Effector memory CD4-positive, alpha-beta T cell (primary cell): ENCODE measurements at places on chromosomes 11 and 22.

DNA sequence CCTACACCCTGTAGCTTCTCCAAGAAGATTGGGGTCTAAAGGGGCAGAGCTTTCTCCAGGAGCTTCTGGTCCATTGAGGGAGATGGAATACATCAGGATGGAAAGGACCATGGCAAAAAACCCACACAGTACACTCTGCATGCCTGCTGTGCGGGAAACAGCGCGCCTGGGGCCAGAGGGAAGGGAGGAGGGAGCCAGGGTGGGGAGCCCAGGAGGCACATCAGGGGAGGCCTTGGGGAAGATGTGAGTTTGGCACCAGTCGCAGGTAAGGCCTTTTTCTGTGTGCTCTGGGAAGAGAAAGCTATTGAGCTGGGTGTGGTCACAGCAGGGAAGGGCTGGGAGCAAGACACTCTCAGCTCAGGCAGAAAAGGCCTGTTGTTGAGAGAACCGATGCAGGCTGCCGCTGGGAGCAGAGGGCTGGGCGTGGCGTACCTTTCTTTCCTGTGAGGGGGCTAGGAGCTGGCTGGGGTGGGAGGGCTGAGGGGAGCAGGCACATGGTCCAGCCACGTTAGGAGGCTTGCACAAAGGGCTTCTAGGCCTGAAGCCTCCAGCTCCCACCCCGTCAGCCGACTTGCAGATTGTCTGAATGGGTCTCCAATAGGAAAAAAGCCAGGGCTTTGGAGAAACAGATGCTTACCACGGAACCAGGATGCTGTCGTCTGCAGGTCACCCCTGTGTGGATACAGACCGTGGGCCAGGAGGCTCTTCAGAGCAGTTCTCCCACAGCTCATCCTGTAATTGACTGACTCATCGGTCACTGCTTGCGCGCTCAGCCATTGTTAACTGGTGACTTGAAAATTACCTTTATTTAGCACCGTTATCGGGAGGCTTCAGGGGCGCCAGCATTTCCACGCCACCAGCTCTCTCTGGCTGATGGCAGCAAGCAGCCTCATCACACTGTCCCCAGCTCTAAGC is 237.3 kb downstream of the ST3GAL4 start:
- H3K27ac ChIP-seq, result no peak overlapping the region
- DNase-seq, result no peak
- H3K4me1 ChIP-seq, result no peaks in the 10 kb centered on the region
- H3K36me3 ChIP-seq, result no peaks in the 10 kb centered on the region
- no peaks in the 10 kb centered on the region for H3K27me3 ChIP-seq
- H3K4me3 ChIP-seq, result no peak overlapping the region

DNA sequence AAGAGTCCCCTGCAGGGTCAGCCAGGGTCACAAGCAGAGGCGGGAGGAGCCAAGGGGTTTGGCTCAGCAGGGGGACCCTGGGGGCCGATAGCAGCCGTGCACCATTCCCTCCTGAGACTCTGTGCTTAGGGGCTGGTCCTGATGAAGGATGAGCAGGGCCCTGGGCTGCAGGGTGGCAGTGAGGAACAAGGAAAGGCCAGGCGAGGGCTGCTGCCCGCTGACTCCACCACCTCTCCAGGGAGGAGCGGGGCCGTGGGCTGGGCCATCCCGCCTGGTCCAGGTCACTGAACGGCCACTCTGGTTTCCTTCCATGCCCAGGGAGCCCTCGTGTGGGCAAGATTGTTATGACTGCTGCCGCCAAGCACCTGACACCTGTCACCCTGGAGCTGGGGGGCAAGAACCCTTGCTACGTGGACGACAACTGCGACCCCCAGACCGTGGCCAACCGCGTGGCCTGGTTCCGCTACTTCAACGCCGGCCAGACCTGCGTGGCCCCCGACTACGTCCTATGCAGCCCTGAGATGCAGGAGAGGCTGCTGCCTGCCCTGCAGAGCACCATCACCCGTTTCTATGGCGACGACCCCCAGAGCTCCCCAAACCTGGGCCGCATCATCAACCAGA is 9.2 kb upstream of the NDUFS8 start:
- H3K36me3 ChIP-seq, result no peaks in the 10 kb centered on the region
- no peak overlapping the region for H3K4me3 ChIP-seq
- no peaks in the 10 kb centered on the region for H3K27me3 ChIP-seq

DNA sequence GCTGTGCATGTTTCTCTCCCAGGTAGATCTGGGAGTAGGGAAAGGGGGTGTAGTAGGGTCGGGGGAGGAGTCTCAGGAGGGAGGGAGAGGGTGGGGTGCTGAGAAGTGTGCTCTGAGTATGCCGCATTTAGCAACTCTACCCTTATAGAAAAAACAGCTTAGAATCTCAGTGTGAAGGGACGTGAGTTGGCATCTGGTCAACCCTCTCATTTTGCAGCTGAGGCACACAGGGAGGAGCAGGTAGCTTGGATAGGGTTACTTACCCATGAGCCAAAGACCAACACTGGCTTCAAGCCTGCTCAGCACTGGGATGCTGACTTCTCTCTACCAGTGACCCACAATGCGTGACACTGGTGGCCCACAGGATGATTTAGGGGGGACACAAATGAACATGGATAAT is 95.9 kb downstream of the FBXO7 start:
- H3K4me1 ChIP-seq, result no peaks in the 10 kb centered on the region
- no peaks in the 10 kb centered on the region for H3K36me3 ChIP-seq
- no peak overlapping the region for H3K27ac ChIP-seq
- no peaks in the 10 kb centered on the region for H3K27me3 ChIP-seq
- H3K4me3 ChIP-seq, result no peak overlapping the region

- no peak overlapping the region for H3K27ac ChIP-seq
- no peak overlapping the region for H3K4me3 ChIP-seq
- no peaks in the 10 kb centered on the region for H3K36me3 ChIP-seq
- peaks cover 4% of the 10 kb centered on the region for H3K4me1 ChIP-seq
- DNase-seq, result no peak
Observed at GRCh38 chr11:70192666-70193410, 10.3 kb upstream of the FADD start.

- H3K27me3 ChIP-seq, result no peaks in the 10 kb centered on the region
- peaks cover 96% of the 10 kb centered on the region for H3K4me1 ChIP-seq
- peaks cover 3% of the 10 kb centered on the region for H3K36me3 ChIP-seq
- DNase-seq, result no peak
- H3K4me3 ChIP-seq, result peak overlapping the region; percentile 1
Observed at GRCh38 chr11:35168671-35169070, 29.7 kb downstream of the CD44 start.

GRCh38 chr11:133951327-133952198 is 5.2 kb downstream of the IGSF9B start:
- H3K27me3 ChIP-seq, result no peaks in the 10 kb centered on the region
- H3K4me1 ChIP-seq, result peaks cover 42% of the 10 kb centered on the region
- no peak overlapping the region for H3K27ac ChIP-seq
- no peak overlapping the region for H3K4me3 ChIP-seq
- no peaks in the 10 kb centered on the region for H3K36me3 ChIP-seq
- DNase-seq, result no peak

DNA sequence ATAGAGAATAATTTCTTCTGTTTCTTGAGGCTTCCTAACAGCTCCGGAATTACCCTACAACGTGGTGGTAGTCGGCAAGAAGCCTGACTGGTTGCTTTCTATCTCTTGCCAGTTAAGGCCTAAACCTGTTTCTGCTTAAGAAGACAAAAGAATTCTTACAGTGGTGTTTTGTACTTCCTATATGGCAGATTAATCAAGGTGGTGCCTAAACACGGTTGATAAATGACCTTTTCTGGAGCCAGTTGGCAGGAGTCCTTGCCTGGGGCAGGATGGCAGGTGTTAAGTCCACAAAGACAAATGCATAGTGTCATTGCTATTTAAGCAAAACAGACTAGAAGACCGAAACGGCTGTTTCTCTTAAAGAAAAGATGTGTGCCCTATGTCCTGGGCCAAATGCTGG is 9.9 kb downstream of the GVQW3 start:
- H3K4me1 ChIP-seq, result no peaks in the 10 kb centered on the region
- no peak overlapping the region for H3K4me3 ChIP-seq
- no peak for DNase-seq
- H3K36me3 ChIP-seq, result no peaks in the 10 kb centered on the region
- no peak overlapping the region for H3K27ac ChIP-seq
- H3K27me3 ChIP-seq, result no peaks in the 10 kb centered on the region

DNA sequence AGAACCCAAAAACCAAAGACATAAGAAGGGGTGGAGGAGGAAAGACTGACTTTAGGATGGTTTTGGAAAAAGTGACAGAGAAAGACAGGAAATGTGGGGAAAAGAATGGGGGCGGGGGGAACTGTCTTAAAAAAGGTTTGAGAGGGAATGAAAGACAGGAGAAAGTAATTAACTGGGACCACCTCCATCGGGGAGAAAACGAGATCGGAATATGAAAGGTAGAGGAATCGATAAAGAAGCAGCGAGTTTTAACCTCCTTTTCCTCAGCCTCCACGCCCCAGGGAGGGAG is 524 bp downstream of the MTMR2 start:
- peak overlapping the region; percentile 90 for H3K4me3 ChIP-seq
- H3K4me1 ChIP-seq, result peaks cover 5% of the 10 kb centered on the region
- DNase-seq, result no peak
- H3K27ac ChIP-seq, result peak overlapping the region; percentile 51

- no peaks in the 10 kb centered on the region for H3K27me3 ChIP-seq
Observed at GRCh38 chr11:66361502-66361941, 10.0 kb downstream of the SLC29A2 start.

DNA sequence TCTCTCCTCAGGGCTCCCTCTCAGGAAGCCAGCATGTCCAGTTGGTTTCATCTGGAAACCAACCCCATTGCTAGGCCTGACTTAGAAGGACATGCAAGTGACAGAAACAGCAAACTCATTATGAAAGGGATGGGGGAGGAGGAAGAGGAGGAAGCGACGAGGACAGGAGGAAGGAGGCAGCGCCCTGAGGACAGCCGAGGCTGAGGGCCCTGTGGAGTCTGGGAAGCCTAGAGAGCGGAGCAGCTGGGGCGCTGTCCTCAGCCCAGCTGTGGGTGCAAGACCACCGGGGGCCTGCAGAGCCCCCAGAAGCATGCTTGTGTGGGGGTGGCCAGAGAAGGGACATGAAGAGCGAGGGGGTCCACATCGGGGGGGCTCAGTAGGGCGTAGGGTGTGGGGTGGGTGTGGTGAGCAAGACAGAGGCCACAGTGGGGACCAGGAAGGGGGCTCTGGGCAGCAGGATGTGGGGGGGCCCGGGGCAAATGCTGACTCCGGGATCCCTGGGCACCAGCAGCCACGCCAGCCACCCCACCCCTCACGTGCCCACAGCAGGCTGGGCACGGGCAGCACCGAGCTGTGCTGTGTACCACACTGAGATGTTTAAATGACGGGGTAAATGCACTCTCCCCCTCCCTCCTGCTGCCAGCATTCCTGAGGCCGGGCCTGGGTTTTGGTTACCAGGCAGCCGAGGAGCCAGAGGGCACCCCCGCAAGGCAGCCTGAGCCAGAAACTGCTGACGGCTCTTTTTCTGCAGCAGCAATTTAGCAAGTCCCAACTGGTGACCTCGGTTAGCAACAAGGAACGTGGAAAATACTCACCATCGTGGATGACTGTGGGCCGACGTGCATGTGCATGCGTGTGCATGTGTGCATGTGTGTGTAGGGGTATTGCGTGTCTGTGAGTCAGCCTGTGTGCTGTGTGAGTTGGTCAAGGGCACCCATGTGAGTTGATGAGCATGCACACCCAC is 82.7 kb upstream of the LINC01488 start:
- H3K36me3 ChIP-seq, result no peaks in the 10 kb centered on the region
- no peaks in the 10 kb centered on the region for H3K27me3 ChIP-seq
- H3K4me1 ChIP-seq, result no peaks in the 10 kb centered on the region
- H3K4me3 ChIP-seq, result no peak overlapping the region
- no peak overlapping the region for H3K27ac ChIP-seq

- no peaks in the 10 kb centered on the region for H3K27me3 ChIP-seq
- H3K36me3 ChIP-seq, result no peaks in the 10 kb centered on the region
- no peak overlapping the region for H3K27ac ChIP-seq
- H3K4me1 ChIP-seq, result no peaks in the 10 kb centered on the region
- DNase-seq, result no peak
Observed at GRCh38 chr11:121257976-121258375, 34.6 kb upstream of the SC5D start.

DNA sequence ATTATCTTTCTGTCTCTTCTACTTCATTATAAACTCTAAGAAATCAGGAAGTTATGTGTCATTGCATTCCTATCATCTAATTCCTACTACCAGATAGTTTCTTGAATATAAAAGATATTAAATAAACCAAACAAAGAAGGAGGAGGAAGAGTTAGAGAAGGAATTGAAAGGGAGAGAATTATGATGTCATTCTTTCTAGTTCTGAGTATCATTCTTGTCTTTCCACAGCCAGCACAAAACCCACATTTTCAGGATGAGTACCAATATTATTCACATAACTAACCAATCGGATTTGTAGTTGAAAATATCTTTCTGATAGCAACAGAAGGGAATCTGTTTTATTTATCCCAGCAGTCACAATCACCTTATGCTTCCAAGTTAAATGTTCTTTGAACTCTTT is 13.3 kb downstream of the MS4A13 start:
- no peaks in the 10 kb centered on the region for H3K36me3 ChIP-seq
- no peak overlapping the region for H3K4me3 ChIP-seq
- no peaks in the 10 kb centered on the region for H3K27me3 ChIP-seq
- H3K27ac ChIP-seq, result no peak overlapping the region
- no peaks in the 10 kb centered on the region for H3K4me1 ChIP-seq

DNA sequence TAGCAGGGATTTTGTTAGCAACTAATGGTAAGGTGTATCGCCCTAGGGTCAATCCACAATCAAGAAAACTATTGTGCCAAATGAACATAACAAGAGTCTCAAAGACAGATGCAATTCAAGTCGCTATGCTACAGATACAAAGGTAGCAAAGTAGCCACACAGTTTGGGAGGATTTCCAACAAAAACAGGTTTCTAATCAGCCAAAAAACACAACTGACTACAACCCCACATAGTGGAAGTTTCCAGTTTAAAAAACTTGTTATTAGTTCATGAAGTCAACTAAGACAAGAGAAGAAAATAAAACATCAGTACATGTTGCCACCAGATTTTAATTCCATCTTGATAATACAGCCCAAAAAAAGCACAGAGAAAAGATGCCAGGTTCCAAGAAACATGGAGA is 38.0 kb downstream of the MYH9 start:
- peaks cover 51% of the 10 kb centered on the region for H3K4me1 ChIP-seq
- no peak overlapping the region for H3K4me3 ChIP-seq
- peak overlapping the region; percentile 38 for H3K27ac ChIP-seq
- DNase-seq, result no peak
- peaks cover 35% of the 10 kb centered on the region for H3K36me3 ChIP-seq

DNA sequence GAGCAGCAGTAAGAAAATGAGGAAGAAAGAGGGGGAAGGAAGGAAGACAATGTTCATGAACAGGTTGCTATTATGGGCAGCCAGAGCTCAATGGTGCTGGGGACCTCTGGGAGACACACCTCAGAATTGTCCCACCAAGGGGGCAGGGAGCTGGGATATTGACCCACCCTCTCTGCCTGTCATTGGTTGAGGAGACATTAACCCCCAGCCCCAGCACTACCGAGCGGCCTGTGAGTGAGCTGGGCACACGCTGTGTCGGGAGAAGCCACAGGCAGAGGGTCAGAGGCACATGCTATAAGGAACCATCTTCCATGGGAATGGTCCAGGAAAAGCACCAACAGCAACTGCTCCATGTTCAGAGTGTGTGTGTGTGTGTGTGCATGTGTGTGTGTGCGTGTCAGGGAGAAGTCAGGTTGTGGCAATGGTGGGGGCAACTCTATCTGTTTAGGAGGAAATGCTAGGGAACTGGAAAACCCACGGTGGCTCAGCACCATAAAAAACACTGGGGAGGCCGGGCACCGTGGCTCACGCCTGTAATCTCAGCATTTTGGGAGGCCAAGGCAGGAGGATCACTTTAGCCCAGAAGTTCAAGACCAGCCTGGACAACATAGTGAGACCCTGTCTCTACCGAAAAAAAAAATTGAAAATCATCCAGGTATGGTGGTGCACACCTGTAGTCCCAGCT is 49.2 kb downstream of the CD6 start:
- no peak overlapping the region for H3K4me3 ChIP-seq
- H3K27me3 ChIP-seq, result no peaks in the 10 kb centered on the region
- peak overlapping the region; percentile 88 for H3K27ac ChIP-seq
- H3K36me3 ChIP-seq, result peaks cover 44% of the 10 kb centered on the region
- H3K4me1 ChIP-seq, result peaks cover 45% of the 10 kb centered on the region
